ENCODE measurements at places on chromosomes 1 and 21.

- no peak for DNase-seq
Observed at GRCh38 chr1:221241592-221241991, 362.3 kb downstream of the HLX start.

DNA sequence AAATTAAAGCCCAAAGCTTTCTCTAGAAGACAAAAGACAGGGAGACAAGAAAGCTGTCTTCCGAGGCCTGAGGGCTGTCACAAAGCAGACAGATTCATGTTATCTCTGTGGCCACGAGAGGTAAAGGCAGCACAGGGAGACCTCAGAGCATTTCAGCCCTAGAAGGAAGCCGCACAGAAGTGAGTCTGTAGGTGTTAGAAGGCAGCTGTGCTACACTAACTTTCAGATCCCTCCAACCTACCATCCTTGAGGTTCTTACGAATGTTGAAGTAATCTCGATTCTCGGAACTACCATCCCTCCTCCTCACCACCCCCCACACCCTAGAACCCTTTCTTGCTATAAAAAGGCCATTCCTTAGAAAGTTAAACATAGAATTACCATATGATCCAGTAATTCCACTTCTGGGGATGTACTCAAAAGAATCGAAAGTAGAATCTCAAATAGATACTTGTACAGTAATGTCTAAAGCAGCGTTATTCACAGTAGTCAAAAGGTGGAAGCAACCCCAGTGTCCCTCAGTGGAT is 21.5 kb upstream of the LYST start:
- no peak for DNase-seq

DNA sequence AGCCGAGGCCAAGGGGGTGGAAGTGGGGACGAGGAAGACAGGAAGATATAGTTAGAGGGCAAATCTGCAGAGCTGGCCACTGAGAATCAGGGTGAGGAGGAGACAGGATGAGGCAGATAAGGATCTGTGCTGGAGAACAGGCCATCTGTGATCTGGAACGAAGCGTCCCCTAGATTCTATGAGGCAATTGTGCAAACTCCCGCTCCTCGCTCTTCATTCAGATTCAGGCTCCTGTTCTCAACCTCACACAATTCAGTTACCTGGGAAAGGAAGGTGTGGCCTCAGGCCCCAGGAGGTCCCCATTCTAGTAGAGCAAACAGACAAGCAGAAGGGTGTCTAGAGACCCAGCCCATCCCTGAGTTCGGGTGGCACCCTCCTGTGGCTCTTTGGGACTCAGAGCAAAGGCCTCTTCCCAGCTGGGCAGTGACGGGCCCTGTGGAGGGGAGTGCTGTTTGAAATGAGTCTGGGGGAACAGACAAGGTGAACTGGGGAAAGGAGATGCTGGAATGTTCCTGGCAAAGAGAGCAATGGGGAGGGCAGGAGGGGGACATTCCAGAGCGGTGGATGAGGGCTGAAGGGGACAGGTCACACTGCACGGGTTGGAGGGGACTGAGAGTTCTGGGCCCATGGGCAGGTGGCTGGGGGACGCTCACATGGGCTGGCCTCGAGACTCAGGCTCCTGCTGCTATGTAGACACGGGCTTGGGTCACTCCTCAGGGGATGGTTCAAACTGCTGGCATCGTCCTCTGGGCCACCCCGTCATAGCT is 39.9 kb upstream of the AJAP1 start:
- no peak for DNase-seq

- DNase-seq, result no peak
Observed at GRCh38 chr1:65343286-65343685, 33.9 kb downstream of the DNAJC6 start.

GRCh38 chr1:25549273-25550154 is 6.1 kb downstream of the LDLRAP1 start:
- no peak for DNase-seq

- no peak for DNase-seq
Observed at GRCh38 chr1:104073463-104073902, 323.8 kb downstream of the AMY1C start.

GRCh38 chr21:37064841-37065240 is 8.0 kb downstream of the PIGP start:
- DNase-seq, result no peak

DNA sequence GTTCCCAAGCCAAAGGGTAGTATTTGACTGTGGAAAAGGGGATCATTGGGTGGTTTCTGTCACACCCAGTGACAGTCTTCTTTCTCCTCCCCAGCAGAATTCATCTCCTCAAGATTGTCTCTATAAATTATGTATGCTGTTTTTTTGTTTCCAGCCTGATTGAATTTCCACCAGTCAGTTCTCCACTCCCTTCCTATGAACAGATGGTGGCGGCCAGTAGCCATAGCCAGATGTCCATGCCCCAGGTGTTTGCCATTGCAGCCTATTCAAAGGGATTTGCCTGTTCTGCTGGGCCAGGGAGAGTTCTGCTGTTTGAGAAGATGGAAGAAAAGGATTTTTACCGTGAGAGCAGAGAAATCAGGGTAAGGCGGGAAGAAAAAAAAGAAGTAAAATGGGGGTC is 12.9 kb downstream of the CFAP57 start:
- no peak for DNase-seq

DNA sequence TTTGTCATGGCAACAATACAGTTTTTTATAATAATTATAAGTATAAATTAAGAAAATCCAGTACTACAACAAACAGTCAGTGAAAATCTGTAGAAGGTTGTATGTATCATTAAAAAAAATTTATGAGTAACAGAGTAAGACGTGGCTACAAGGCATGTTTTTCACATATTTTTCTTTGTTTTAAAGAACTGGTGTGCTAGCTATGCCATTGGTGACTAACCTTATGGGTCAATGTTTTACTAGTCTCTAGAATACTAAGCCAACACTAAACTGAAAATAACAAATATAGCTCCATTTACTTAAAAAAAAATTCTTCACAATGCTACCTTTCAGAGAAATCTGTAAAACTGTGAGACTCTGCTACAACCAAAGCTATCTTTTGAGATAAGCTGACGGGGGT is 261.5 kb downstream of the ADGRL2 start:
- DNase-seq, result no peak

GRCh38 chr1:190608282-190608681 is 130.6 kb upstream of the BRINP3 start:
- no peak for DNase-seq

- DNase-seq, result no peak
Observed at GRCh38 chr1:33032126-33032869, 4.4 kb downstream of the AK2 start.

DNA sequence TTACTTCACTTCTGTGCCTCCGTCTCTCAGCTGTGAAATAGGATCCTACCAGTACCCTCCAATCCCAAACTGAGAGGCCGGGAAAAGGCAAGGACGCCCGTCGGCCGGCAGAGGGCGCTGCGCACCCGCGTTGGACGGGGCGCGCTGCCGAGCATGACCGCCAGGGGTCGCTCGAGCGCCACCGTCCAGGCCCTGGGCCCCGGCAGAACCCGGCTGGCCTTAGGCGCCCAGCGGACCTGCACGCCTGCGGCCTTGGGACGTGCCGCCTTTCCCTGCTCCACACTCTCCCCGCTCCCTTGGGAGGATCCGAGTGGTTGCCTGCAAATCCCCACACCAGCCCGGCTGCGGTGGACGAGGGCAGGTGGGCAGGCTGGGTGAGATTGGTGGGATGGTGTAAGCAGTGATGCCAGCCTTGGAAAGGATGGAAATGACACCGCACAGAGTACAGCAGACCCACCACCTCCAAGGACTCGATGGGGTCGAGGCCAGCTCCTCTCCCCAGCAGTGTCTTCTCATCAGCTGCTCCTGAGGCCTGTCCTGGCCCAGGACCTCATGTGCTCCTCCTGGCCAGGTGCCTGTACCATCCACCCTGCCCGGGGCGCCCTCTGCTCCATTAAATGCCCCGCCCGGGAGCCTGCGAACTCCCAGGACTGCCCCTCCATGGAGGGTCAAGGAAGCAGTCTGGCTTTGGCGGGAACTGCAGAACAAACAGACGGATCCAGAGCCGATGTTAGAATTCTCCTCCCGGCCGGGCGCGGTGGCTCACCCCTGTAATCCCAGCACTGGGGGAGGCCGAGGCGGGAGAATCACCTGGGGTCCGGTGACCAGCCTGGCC is 47.4 kb upstream of the LBR start:
- peak; percentile 28 for DNase-seq

- DNase-seq, result no peak
Observed at GRCh38 chr21:34695434-34695833, 26.6 kb downstream of the CLIC6 start.

DNA sequence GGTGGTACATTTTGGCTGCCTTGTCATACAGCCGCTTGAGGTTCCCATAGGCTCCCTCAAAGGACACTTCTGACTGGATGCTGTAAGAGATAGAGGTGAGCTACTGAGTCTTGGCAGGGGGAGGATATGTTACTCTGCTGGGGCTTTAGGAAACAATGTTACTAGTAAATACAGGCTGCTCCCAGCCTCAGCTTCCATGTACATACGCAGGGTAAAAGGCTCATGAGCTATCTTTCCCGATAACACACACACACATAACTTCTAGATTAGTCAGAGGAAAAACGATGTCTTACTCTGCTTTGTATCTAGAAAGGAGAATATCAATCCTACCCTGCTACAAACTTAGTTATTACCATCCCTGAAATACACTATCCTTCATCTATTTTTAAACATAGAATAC is 14.3 kb downstream of the SMG5 start:
- DNase-seq, result no peak

DNA sequence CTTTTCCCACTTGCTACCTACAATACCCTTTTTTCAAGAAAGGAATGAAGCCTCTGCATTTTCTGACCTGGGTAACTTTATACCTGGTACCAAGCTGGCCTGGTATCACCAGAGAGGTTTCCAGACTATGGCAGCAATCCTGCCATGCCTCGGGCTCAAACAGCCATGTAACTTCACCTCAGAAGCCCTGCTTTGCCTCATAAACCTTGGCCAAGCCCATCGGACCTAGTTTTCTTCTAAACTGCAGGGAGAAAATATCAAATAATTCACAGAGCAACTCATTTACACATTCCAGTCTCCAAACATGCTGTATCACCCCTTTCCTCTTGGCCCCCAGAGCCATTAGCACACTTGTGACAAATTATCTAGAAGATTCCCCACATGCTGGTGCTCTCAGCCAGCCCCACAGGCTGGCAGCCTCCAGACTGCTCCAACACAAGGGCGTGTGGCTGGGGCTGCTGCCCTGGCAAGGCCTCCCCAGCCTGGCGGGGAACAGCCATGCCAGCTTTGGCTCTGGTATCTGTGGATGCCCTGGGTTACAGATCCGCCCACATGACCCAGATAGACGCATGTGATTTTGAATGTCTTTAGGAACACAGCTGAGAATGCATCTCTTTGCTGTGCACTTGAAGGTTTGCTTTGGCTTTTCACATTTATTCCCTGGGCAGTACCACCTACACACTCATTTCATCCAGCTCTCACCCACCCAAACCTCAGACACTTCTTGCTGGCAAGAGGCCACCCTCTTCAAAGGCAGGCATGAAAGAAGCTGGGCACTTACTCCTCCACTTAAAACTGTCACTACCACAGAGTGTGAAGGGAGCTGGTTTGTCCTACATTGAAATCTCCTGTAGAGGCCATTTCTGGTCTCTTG is 70.0 kb upstream of the BCAR3 start:
- DNase-seq, result no peak

GRCh38 chr1:223837687-223838086 is 8.1 kb downstream of the TP53BP2 start:
- no peak for DNase-seq

- DNase-seq, result no peak
Observed at GRCh38 chr1:86227026-86227425, 70.5 kb upstream of the COL24A1 start.

DNA sequence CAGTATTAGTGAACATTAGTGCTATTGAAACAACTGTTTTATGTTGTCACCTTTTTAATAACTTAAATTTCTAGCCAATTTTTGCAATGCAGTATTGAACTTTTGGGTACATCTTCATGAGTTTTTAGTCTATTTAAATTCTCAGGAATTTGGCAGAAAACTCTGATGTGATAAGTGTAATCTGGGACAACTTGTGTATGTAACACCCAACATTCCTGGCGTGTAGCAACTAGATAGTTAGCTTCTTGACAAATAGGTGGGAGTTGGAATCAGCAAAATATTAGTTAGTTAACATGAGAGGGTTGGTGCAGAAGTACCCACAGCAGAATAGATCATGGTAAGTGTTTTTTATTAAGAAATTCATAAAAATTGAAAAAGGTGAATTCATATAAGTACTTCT is 111.6 kb downstream of the ITSN1 start:
- DNase-seq, result no peak

GRCh38 chr1:77300566-77300965 is 18.7 kb downstream of the AK5 start:
- no peak for DNase-seq

GRCh38 chr1:229942501-229942900 is 124.5 kb upstream of the GALNT2 start:
- DNase-seq, result peak; percentile 65

DNA sequence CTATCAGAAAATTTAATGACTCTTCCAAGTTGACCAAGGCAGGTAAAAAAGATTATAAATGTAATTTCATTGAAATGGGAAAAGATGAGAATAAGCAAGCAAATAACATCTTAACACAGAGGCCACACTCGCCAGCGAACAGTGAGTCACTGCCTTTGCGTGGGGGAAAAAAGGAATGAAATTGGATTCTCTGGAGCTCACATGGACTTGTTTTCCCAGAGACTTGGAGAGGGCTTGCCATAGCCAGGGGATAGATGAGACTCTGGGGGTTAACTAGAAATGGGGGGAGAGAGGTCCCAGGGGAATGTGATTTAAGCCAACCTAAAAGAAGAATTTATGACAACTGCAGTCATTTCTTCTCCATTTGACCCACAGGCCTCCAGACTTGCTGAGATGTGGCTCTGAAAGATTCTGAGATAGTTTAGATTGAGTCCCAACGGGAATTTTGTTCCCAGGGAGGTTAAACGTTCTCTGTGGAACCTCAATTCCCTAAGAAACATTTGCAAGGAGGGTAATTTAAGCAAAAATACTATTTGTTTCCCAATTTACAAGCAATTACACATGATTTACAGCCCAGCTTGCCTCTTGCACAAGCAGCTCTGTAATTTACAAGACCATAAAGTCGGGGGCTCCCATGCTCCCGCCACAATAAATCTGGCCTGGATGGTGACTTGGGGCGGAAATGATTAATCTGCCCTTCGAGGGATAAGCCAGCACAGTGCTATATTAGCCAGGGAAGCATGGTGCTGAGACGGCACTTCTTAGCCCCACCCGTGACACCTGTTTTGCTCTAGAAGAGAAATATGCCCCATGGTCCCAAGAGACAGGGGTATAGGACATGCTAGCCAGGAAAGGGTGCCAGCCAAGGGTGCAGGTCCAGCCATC is 68.8 kb downstream of the GRIK3 start:
- DNase-seq, result no peak
